Dorsolateral prefrontal cortex (tissue), 122 donors: ENCODE measurements at places on chromosomes 2 and 18. TPM values are rescaled to one million over a fixed set of nuclear protein-coding genes. Genes with fewer than 3 reads are reported as not detected.

PASK gene
- total RNA-seq, result 47.1 TPM

FBXO36 gene
- 7.6 TPM for total RNA-seq

TOGARAM2 gene
- total RNA-seq, result 23.3 TPM

FSIP2 gene
- total RNA-seq, result 1.7 TPM

DCC gene
- 25.8 TPM for total RNA-seq
